ENCODE measurements at places on chromosomes 16 and 17.

DNA sequence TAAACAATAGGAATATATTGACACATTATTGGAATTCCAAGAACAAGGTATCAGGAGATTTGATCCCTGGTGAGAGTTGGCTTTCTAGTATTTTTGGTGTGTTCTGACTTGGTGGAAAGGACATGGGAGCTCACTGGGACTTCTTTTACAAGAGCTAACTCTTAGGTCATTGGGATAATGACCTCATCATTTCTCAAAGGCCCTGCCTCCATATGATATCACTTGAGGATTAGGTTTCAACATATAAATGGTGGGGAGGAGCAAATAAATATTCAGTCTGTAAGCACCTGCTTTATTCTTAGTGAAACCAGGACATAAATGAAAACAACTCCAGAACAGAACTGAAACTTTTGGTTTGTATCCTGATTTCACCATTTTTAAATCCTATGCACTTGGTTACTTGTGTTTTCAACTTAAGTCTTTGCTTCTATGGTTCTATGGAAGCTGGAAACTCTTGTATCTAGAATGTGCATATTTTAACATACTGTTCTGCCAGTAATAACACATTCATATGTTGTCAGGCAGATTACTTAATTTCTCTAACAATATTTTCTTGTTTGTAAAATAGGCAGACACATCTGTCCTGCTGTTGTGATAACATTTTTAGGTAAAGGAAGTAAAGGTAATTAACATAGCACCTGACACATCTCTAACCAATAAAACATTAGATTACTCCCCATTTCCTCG lies 1527.7 kb upstream of the CDH8 start:
- no peak for DNase-seq

- no peak for DNase-seq
Observed at GRCh38 chr17:16936536-16937310, 35.2 kb downstream of the TNFRSF13B start.

- no peak for DNase-seq
Observed at GRCh38 chr16:66440970-66441369, 13.9 kb downstream of the BEAN1 start.

- DNase-seq: no peak
Observed at GRCh38 chr16:85068746-85069145, 41.2 kb downstream of the KIAA0513 start.

- DNase-seq: no peak
Observed at GRCh38 chr16:67741118-67741517, 22.0 kb upstream of the GFOD2 start.

GRCh38 chr17:61456688-61457225 lies 4.5 kb downstream of the TBX4 start:
- no peak for DNase-seq

DNA sequence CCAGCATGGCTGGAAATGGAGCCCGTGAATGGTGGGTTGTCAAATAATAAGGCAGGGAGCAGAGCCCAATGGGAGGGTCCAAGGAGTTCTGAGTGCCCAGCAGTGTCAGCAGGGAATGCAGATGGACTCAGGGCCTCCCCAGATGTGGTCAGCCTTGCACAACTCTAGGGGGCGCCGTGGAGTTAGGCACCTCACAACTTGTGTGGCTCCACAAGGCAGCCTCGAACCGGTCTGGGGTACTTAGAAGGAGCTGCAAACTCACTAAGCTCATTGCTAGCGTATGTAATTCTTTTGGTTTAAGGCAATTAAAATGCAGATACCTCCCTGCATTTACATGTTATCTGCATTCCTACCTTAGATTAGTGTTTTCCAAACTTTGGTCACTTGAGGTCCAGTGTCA lies 18.1 kb downstream of the IRF8 start:
- DNase-seq: no peak

DNA sequence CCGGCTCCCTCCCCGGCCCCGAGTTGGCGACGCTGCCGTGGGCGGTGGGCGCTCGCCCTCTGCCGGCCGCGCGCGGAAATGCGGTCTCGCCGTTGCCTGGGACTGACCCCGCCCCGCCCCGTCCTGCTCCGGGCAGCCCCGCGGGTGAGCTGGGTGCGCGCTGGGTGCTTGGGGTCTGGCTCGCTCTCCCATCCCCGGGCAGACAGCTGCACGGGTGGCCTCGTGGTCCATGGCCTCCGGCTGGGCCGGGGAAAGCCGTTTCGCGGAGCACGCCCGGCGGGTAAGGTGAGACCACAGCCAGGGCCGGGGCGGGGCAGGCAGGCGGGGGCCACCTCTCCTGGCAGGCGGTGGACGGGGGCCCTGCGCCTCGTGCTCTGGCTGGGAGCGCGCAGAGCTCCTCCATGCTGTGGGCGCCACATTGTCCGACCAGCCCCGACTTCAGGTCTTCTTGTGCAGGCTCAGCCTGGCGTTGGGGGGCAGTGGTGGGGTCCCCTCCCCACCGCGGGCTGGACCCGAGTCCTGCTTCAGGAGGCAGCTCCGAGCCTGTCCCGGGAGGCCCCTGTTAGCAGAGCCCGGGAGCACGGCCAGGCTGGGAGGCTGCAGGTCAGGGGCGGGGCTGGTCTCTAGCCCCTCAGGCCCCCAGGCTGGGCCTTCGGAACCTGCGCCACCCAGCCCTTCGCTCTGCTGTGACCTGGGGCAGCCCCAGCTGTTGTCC lies 7.0 kb upstream of the C1QTNF8 start:
- peak; percentile 34 for DNase-seq

Data from stimulated activated CD8-positive, alpha-beta memory T cell treated with anti-CD3 and anti-CD28 coated beads, Interleukin-15, amount 100 ng/mL, for 48 hours (primary cell).